ENCODE measurements at places on chromosomes 12 and 14. TPM values are rescaled to one million over a fixed set of nuclear protein-coding genes. Genes with fewer than 3 reads are reported as not detected.

The TUNAR gene
- total RNA-seq = not detected

The CPNE8 gene
- 12.5 TPM for total RNA-seq

The IL31 gene
- not detected for total RNA-seq

The LRP1-AS gene
- not detected for total RNA-seq

The NOS1 gene
- 10.7 TPM for total RNA-seq

The OR10A7 gene
- total RNA-seq = not detected

Data from suprapubic skin (tissue), 4 donors.